Lower leg skin (tissue), 4 donors: ENCODE measurements at places on chromosomes 11 and 22.

DNA sequence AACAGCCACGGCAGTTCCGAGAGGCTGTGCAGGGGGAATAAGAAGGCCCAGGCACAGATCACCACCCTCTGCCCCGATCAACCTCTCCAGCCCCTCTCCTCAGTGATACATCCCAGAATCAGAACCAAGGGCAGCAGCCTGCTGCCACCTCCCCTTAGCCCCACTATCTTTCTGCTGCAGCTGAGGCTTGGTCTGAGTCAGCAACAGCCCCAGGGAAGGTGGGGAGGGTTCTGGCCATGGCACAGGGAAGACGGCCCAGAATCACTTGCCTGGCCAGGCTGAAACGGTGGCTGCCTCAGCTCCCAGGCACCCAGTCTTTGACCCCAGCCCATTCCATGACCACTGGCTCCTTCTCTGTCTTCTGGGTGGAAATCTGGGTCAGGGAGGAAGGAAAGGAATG lies 2.3 kb downstream of the CHID1 start:
- DNase-seq = no peak

GRCh38 chr11:78914503-78914902 lies 339.8 kb upstream of the NARS2 start:
- DNase-seq = no peak

DNA sequence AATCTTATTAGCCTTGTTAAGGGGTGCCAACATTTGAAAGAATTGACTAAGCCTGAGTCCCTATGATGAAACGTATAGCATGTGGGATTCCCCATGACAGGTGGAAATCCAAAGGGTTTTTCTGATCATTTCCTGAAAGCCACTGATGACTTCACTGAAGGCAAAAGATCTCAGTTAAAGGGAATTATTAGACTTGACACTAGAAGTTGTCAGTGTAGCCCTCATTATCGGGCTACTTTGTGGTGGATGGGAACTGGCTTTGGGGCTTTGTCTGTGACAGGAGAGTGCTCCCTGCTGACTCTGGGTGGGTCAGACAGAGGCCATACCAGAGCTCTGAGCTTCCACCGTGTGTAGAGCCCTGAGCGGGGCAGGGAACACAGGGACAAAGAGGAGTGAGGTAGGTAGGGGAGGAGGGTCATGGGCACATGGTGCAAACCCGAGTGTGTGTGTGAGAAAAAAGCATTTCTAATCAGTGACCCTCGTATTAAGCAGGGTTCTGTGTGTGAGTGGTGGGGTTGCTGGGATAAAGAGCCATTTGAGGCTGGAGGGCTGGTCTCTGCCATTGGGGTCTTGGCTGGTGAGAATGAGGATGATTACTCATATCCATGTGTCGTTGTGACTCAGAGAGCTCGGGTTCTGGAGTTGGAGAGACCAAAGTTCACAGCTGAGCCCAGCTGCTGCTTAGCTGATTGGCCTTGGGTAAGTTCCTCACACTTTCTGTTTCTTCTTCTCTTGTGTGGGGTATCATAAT lies 101.1 kb downstream of the GRIK4 start:
- no peak for DNase-seq

DNA sequence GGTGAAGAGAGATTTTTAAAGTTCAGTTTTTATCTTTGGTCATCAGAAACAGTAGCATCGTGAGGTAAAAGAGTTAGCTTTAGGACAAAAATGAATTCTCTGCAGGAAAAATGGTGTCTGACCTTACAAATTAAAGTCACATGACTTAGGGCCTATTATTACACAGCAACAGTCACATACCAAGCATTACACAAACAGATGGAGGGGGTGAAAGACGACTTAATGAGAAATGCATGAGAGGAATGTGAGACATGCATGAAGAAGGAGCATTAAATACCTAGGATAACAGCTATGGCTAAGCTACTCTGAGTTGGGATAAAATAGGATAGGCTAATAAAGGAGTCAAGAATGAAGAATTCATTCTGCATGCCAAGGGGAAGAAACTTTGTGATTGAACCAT lies 77.5 kb downstream of the BLID start:
- DNase-seq = no peak

GRCh38 chr11:79113054-79113690 lies 327.7 kb downstream of the TENM4 start:
- DNase-seq = no peak

- DNase-seq = no peak
Measured at GRCh38 chr22:45334068-45334467, 24.3 kb downstream of the FAM118A start.

- DNase-seq = peak; percentile 46
Measured at GRCh38 chr11:10303558-10304363, 1.1 kb upstream of the ADM start.

- no peak for DNase-seq
Measured at GRCh38 chr22:46121523-46122287, 28.6 kb upstream of the PPARA start.

GRCh38 chr11:126104420-126104819 lies 41.8 kb upstream of the CDON start:
- DNase-seq = no peak
